Muscle of leg (tissue), 16 donors: ENCODE measurements at places on chromosomes 12 and 14. TPM values are rescaled to one million over a fixed set of nuclear protein-coding genes. Genes with fewer than 3 reads are reported as not detected.

GRCh38 chr14:50363714-50364111 is 33.0 kb downstream of the CDKL1 start:
- H3K4me3 ChIP-seq: peak overlapping the region; percentile 7
- peak; percentile 69 for DNase-seq
- peak overlapping the region; percentile 87 for H3K27ac ChIP-seq
- peaks cover 11% of the 10 kb centered on the region for H3K4me1 ChIP-seq

Gene RNU4-1
- 636 TPM for total RNA-seq

- H3K27ac ChIP-seq: no peak overlapping the region
- no peaks in the 10 kb centered on the region for H3K36me3 ChIP-seq
- DNase-seq: no peak
- H3K27me3 ChIP-seq: peaks cover 44% of the 10 kb centered on the region
- H3K4me3 ChIP-seq: no peak overlapping the region
These were observed 17.2 kb upstream of the GALNT9 start for GRCh38 chr12:132346471-132347175.

Gene BCL11B
- total RNA-seq: 1.2 TPM

- H3K27me3 ChIP-seq: peaks cover 2% of the 10 kb centered on the region
- H3K4me1 ChIP-seq: peaks cover 21% of the 10 kb centered on the region
- no peak overlapping the region for H3K4me3 ChIP-seq
- DNase-seq: no peak
- H3K36me3 ChIP-seq: no peaks in the 10 kb centered on the region
These were observed 66.0 kb upstream of the DDX11 start for GRCh38 chr12:31007636-31008175.

DNA sequence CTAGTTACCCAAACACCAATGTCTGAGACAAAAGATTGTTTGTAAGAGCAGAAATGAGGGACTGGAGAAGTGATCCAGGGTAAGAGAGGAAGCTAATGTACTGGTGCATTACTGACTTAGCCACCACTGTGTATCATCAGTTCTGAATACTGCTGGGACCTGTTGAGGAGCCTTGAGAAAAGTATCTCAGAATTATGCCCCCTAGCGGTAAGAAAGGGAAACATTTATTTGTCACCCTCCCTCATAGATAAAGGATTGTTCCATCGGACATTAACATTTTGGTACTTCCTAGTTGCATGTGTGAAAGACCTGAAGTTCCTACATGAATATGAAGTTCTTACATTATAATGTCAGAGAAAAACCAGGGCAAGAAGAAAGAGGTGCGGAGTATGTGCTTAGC is 612.5 kb downstream of the FSCB start:
- no peak overlapping the region for H3K27ac ChIP-seq
- DNase-seq: no peak
- H3K4me1 ChIP-seq: no peaks in the 10 kb centered on the region

Gene MYH7
- 124 TPM for total RNA-seq

Gene PRB2
- not detected for total RNA-seq

DNA sequence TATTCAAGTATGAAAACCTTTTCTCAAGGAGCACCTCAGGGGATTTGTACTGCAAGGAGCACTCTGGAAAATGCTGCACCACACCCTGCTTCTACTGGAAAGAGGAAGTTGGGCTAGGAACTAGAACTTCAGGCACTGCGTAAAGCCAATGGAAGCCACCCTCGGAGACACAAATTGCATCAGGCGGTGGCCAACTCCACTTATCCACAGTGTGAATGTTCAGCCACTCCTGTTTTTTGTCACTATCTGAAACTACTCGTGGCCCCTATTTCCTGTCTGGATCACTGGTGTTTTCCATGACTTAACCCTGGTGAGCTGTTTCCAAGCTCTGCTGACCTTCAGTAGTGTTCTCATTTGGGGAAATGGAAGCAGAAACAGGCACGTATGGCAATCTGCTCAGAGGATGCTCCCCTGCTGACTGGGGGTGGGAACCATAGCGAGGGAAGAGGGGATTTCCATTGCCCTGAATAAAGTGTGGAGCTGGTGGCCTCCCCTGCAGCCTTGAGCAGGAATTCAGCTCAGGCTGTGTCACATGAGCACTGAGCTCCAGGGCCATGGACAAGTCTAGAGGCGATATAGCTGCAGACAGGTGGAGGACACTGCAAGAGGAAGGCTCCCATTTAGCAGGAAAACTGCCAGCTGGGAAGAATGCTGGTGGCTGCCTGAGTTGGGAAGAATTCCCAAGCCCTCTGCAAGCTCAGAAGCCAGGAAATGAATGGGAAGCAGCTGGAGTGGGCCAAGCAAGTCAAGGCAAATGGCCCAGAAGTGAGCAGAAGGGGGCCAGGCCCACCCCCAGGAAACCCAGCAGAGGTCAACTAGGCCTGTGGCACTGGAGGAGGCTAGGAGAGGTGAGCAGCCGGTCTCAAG is 50.5 kb upstream of the RAP1B start:
- DNase-seq: peak; percentile 84
- H3K27me3 ChIP-seq: no peaks in the 10 kb centered on the region
- no peak overlapping the region for H3K4me3 ChIP-seq
- H3K36me3 ChIP-seq: no peaks in the 10 kb centered on the region
- peak overlapping the region; percentile 53 for H3K27ac ChIP-seq

Gene SLC22A17
- 15.5 TPM for total RNA-seq

DNA sequence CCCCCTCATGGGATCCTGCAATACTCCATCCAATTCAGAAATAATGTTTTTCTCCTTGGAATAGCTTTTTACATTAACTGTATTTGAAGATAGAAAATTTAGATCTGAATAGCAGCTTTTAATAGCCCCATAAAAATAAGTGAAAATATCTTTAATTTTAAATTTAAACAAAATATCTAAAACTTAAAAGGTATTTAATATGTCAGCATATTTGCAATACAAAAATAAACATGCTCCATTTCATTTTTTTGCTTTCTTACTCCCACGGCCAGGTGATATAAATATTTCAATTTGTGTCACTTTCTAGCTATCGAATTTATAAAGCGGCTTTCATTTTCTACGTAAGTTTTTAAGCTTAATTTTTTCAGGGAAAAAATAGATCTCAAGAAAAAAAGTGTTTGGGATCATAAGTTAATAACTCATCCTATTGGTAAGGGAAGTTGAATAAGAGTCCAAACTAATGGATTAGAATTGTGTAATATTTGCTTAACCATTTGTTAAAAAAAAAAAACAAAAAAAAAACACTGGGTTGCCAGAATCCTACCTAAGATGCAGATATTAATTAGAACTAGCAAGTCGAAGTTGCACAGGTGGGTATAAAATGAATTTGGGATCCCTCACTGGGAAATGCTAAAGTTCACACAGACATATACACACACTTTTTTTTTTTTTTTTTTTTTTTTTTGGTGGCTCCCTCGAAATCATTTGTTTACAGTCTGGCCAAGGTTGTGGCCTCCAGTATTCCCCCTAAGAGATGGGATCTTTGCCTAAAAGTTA is 47.6 kb downstream of the PPP2R5C start:
- peaks cover 2% of the 10 kb centered on the region for H3K36me3 ChIP-seq
- DNase-seq: peak; percentile 33
- H3K4me3 ChIP-seq: peak overlapping the region; percentile 70
- H3K27me3 ChIP-seq: no peaks in the 10 kb centered on the region

GRCh38 chr12:26630546-26631027 is 202.4 kb downstream of the ITPR2 start:
- H3K4me1 ChIP-seq: peaks cover 4% of the 10 kb centered on the region
- H3K27me3 ChIP-seq: no peaks in the 10 kb centered on the region
- no peaks in the 10 kb centered on the region for H3K36me3 ChIP-seq
- DNase-seq: peak; percentile 67

DNA sequence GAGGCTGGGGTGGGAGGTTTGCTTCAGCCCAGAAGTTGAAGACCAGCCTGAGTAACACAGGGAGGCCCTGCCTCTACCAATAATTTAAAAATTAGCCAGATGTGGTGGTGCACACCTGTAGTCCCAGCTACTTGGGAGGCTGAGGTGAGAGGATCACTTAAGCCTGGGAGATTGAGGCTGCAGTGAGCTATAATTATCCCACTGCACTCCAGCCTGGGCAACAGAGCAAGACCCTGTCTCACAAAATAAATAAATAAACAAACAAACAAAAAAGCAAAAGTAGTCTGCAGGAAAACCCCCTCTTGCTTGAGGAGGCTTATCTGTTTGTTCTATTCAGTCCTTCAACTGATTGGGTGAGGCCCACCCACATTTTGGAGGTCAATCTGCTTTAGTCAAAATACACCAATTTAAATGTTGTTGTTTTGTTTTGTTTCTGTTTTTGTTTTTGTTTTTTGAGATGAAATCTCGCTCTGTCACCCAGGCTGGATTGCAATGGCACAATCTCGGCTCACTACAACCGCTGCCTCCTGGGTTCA is 24.9 kb upstream of the TXNRD1 start:
- H3K27me3 ChIP-seq: no peaks in the 10 kb centered on the region
- no peaks in the 10 kb centered on the region for H3K4me1 ChIP-seq
- H3K36me3 ChIP-seq: no peaks in the 10 kb centered on the region
- no peak for DNase-seq

DNA sequence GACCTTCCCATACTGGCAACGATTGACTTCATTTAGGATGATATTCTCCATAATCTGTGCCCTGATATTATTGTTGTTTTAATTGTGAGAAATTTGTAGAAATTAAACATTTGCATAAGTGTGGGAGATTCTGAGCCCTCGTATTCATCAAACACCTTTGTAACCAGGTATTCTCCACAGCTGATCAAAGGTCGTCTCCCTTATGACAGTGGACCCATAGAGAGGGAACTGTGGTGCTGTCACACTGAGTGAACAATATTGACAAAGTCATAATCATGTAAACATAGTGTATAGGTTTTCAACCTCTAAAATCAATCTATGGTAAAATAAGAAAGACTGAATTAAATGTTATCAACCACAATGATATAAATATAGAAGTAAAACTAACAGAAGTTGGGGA is 14.9 kb upstream of the PLEKHG3 start:
- peaks cover 7% of the 10 kb centered on the region for H3K27me3 ChIP-seq
- no peak overlapping the region for H3K27ac ChIP-seq
- peaks cover 39% of the 10 kb centered on the region for H3K4me1 ChIP-seq

Gene RBP5
- total RNA-seq: 0.49 TPM

DNA sequence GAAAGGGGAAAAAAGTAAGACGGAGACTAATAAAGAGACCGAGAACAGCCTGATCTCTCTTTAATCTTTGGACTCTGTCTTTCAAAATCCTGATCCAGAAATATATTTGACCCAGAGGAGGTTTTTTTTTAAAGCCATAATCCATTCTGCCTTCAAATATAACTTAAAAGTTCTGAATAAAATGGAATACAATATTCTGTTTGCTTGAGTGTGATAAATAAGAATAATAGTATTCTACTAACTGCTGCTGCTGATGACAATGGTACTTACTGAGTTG is 1196.0 kb downstream of the GALC start:
- no peak overlapping the region for H3K27ac ChIP-seq
- no peaks in the 10 kb centered on the region for H3K27me3 ChIP-seq
- H3K4me3 ChIP-seq: no peak overlapping the region
- no peaks in the 10 kb centered on the region for H3K36me3 ChIP-seq
- DNase-seq: no peak

DNA sequence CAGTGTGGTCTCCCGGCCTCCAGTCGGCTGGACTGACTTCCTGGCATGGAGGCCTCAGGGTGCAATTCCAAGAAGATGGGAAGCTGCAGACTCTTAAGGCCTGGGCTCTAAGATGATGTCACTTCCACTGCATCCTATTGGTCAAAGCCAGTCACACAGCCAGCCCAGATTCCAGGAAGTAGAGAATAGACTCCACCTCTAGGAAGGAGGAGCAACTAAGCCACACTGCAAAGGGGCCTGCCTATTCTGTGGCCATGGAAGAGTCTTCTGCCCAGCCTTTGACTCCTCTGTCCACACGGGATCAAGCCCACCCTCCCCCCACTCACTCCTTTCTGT is 103.9 kb upstream of the RFLNA start:
- H3K27ac ChIP-seq: peak overlapping the region; percentile 77
- DNase-seq: peak; percentile 67
- no peaks in the 10 kb centered on the region for H3K36me3 ChIP-seq
- no peak overlapping the region for H3K4me3 ChIP-seq
- no peaks in the 10 kb centered on the region for H3K27me3 ChIP-seq

DNA sequence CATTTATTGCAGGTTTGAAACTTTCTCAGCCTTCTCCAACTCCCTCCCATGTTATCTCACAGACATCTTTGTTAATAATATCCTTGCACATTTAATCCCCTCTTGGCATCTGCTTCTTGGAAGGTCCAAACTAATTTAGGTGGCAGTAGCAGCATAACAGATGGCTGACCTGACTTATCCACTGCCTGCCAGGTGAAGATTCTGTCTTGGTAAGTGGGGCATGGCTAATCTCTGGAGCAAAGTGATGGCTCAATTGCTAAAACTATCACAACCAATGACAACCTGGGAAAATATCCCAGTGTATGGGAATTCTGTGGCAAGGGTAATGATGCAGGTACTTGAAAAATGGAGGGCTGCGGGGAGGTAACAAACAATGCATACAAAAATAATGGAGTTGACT is 58.2 kb upstream of the ALG10B start:
- no peaks in the 10 kb centered on the region for H3K36me3 ChIP-seq
- H3K27me3 ChIP-seq: no peaks in the 10 kb centered on the region
- no peak overlapping the region for H3K27ac ChIP-seq
- H3K4me1 ChIP-seq: no peaks in the 10 kb centered on the region
- no peak overlapping the region for H3K4me3 ChIP-seq
- no peak for DNase-seq
